Activated CD4-positive, alpha-beta T cell treated with anti-CD3 and anti-CD28 coated beads, Interleukin-2, amount 10 ng/mL, durations not matched to agents 7 days and 5 days (primary cell): ENCODE measurements at places on chromosomes 7 and 10. TPM values are rescaled to one million over a fixed set of nuclear protein-coding genes. Genes with fewer than 3 reads are reported as not detected.

- H3K4me1 ChIP-seq = peaks cover 4% of the 10 kb centered on the region
- H3K36me3 ChIP-seq = no peaks in the 10 kb centered on the region
- H3K27me3 ChIP-seq = no peaks in the 10 kb centered on the region
- H3K4me3 ChIP-seq = no peak overlapping the region
Measured at GRCh38 chr10:34637418-34637911, 177.6 kb downstream of the PARD3 start.

- H3K27me3 ChIP-seq = peaks cover 4% of the 10 kb centered on the region
- H3K36me3 ChIP-seq = no peaks in the 10 kb centered on the region
- no peak overlapping the region for H3K27ac ChIP-seq
- no peak for DNase-seq
- no peaks in the 10 kb centered on the region for H3K4me1 ChIP-seq
Measured at GRCh38 chr7:22386865-22387264, 29.9 kb upstream of the RAPGEF5 start.

DNA sequence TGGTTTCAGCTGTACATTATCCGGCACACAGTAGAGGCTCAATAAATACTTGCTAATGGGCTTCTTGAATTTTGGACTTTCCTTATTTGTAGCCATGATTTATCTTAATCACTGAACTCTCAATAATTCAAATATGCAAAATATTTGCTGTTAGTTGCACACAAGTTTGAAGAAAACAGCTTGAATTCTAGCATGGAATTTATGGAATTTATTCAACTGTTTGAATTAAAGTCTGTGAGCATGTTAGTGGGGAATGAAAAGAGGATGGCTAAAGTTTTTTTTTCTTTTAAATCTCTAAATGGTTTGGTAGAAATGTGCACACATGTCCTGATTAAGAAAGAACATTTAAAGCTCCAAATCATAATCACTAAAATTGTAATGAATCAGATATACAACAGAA lies 42.5 kb downstream of the SIRT1 start:
- no peak overlapping the region for H3K27ac ChIP-seq
- H3K36me3 ChIP-seq = peaks cover 32% of the 10 kb centered on the region
- H3K4me1 ChIP-seq = no peaks in the 10 kb centered on the region
- H3K4me3 ChIP-seq = no peak overlapping the region
- DNase-seq = no peak

DNA sequence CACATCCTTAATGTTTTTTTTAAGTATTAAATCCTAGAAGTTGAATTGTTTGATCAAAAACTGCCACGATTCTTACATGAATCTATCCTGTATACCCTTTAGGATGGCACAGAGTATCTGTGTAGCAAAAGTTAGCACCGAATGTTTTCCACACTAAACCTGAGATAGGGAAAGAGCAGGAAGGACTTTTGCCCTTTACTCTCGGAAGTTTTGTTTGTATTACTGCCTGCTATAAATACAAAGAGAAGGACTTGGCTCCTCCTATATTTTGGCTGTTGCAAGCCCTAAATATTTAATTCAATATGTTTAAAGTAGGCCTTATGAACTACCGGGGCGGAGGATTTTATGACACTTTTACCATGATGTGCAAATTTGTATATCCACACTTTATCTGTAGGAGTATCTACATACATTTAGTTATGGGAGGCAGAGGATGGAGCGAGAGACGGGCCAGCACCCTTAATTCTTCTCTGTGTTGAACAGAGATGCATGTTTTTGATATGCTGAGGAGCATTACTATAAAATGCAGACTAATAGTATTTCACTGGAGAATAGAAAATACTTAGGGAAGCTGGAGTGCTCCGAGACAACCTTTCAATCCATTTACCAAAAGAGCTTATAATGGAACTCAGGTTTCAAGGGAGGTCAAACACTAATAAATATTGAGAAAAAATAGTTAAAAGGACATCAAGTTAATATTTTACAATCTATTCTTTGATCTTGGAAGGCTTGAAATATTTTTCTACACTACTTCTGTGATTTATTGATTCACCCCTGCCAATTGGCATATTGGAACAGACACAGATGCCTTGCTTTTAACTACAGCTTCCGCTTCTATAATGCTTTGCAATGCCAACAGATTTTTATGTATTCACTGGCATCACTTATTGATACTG lies 97.4 kb downstream of the CHN2 start:
- H3K4me3 ChIP-seq = no peak overlapping the region
- no peaks in the 10 kb centered on the region for H3K36me3 ChIP-seq

GRCh38 chr7:150988230-150989226 lies 2.3 kb upstream of the NOS3 start:
- peaks cover 8% of the 10 kb centered on the region for H3K36me3 ChIP-seq
- peak overlapping the region; percentile 74 for H3K27ac ChIP-seq
- H3K27me3 ChIP-seq = peaks cover 14% of the 10 kb centered on the region
- peak overlapping the region; percentile 34 for H3K4me3 ChIP-seq
- H3K4me1 ChIP-seq = peaks cover 30% of the 10 kb centered on the region

DNA sequence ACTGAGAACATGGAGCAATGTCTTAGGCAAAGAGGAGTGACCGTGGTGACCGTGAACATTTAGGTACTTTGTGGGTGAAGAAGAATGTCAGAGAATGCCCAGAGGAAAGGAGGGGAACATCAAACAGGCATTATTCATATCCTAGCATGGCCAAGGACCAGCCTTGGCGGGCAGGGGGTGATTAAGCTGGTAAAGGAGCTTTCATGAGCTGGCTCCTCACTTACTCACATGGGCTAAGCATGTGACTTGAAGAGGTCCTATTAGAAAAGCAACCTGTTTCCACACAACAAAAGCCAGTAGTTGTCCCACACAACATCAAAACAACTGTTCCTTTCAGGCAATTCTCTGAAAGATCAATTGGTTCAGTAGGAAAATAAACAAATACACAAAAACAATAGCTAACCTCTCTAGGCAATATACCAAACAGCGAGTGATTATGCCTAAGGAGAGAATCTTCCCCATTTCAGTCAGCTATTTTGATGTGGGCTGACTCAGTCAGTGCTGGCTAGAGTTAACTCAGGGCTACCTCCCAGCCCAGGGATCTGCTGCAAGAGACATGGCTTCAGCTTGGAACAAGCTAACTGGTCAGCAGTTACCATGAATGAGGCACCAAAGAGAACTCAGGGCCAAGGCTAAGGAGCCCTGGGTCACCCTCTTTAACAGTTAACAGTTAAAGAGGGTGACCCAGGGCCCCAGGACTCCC lies 283.5 kb downstream of the ARHGAP12 start:
- no peak overlapping the region for H3K27ac ChIP-seq
- no peak overlapping the region for H3K4me3 ChIP-seq
- no peak for DNase-seq
- no peaks in the 10 kb centered on the region for H3K36me3 ChIP-seq
- no peaks in the 10 kb centered on the region for H3K4me1 ChIP-seq
- H3K27me3 ChIP-seq = peaks cover 6% of the 10 kb centered on the region

DNA sequence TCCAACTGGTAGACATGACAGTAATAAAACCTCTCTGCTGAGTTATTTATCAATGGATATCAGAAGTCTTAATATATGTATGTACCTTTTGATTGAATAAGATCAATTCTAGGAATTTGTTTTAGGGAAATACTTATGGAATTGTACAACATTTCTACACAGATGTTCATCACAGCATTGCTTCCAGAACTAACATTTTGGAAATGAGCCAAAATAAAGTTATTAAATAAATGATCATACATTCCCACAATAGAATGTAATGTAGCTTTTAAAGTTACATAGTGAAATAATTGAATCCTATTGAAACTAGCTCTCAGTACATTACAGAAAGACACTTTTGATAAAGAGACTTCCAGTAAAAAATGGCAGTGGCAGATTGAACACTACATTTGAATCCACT lies 481.6 kb upstream of the LRRN3 start:
- no peak for DNase-seq
- no peaks in the 10 kb centered on the region for H3K36me3 ChIP-seq
- no peak overlapping the region for H3K4me3 ChIP-seq
- H3K27ac ChIP-seq = no peak overlapping the region
- H3K4me1 ChIP-seq = peaks cover 10% of the 10 kb centered on the region
- H3K27me3 ChIP-seq = peaks cover 4% of the 10 kb centered on the region

DNA sequence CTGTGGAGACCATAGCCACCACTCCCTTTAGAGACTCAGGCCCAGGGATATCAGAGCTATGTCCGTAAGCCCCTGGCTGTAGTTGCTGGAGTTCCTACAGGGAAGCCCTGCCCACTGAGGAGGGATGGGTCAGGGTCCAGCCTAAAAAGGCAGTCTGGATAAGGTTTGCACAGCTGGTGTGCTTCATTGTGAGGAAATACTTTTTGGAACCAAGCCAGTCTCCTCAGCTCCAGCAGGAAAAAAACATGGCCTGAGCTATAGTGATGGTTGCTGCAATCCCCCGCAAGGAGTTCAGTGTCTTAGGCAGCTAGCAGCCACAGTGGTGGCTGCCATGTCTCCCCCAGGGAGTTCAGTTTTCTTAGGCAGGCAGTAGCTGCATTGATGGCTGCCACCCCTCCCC lies 52.6 kb upstream of the CYP2C8 start:
- H3K36me3 ChIP-seq = no peaks in the 10 kb centered on the region
- no peak overlapping the region for H3K27ac ChIP-seq
- no peak overlapping the region for H3K4me3 ChIP-seq
- DNase-seq = no peak

DNA sequence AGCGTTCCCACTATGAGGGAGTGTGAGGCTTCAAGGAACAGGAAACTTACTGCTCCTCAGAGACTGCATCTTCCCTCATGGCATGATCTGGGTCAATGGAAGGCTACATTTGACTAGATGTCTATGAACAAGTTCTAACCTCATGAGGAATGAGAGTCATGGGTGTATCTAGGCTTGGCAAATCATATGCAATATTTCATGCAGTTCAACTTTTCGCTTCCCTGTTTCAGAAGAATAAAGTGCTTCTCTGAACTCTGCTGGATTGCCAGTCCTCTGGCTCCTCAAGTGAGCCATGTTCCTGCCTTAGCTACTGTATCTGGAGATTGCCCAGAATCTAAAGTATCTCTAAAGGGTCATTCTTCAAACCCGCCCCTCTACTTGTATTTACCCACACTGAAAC lies 54.3 kb upstream of the SEMA3A start:
- no peaks in the 10 kb centered on the region for H3K27me3 ChIP-seq
- H3K27ac ChIP-seq = no peak overlapping the region
- no peak overlapping the region for H3K4me3 ChIP-seq
- DNase-seq = no peak
- no peaks in the 10 kb centered on the region for H3K36me3 ChIP-seq

- no peaks in the 10 kb centered on the region for H3K36me3 ChIP-seq
- H3K27ac ChIP-seq = no peak overlapping the region
- H3K4me3 ChIP-seq = no peak overlapping the region
- H3K4me1 ChIP-seq = peaks cover 3% of the 10 kb centered on the region
Measured at GRCh38 chr10:88557658-88558057, 25.5 kb downstream of the RNLS start.

GRCh38 chr7:112338786-112339185 lies 111.5 kb upstream of the IFRD1 start:
- H3K36me3 ChIP-seq = peaks cover 27% of the 10 kb centered on the region
- H3K4me1 ChIP-seq = no peaks in the 10 kb centered on the region
- DNase-seq = no peak
- H3K27me3 ChIP-seq = no peaks in the 10 kb centered on the region

DNA sequence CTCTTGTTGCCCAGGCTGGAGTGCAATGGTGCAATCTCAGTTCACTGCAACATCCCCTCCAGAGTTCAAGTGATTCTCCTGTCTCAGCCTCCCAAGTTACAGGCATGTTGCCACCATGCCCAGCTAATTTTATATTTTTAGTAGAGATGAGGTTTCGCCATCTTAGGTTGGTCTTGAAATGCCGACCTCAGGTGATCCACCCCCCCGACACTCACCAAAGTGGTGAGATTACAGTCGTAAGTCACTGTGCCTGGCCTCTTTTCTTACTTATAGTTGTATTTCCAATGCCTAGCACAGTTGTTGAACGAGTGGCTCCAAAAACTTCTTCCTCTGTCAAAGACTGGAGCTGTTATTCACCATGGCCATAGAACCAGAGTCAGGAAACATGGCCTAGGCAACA lies 6.7 kb downstream of the RNF216 start:
- no peak overlapping the region for H3K4me3 ChIP-seq
- H3K36me3 ChIP-seq = peaks cover 33% of the 10 kb centered on the region
- H3K27me3 ChIP-seq = no peaks in the 10 kb centered on the region
- no peak for DNase-seq
- peak overlapping the region; percentile 25 for H3K27ac ChIP-seq

GRCh38 chr10:113933894-113934532 lies 79.6 kb downstream of the NHLRC2 start:
- no peak for DNase-seq
- no peak overlapping the region for H3K4me3 ChIP-seq
- no peaks in the 10 kb centered on the region for H3K4me1 ChIP-seq
- no peaks in the 10 kb centered on the region for H3K36me3 ChIP-seq
- H3K27ac ChIP-seq = no peak overlapping the region

- no peak overlapping the region for H3K27ac ChIP-seq
- no peaks in the 10 kb centered on the region for H3K36me3 ChIP-seq
- no peaks in the 10 kb centered on the region for H3K27me3 ChIP-seq
- peaks cover 6% of the 10 kb centered on the region for H3K4me1 ChIP-seq
Measured at GRCh38 chr10:71638064-71638821, 81.3 kb downstream of the C10orf105 start.

GRCh38 chr7:55593515-55594318 lies 21.4 kb upstream of the VOPP1 start:
- peak; percentile 71 for DNase-seq
- peaks cover 6% of the 10 kb centered on the region for H3K27me3 ChIP-seq
- no peak overlapping the region for H3K27ac ChIP-seq
- H3K36me3 ChIP-seq = no peaks in the 10 kb centered on the region
- peaks cover 17% of the 10 kb centered on the region for H3K4me1 ChIP-seq

GRCh38 chr10:79137826-79138225 lies 69.1 kb downstream of the ZMIZ1 start:
- H3K4me3 ChIP-seq = peak overlapping the region; percentile 64
- peak; percentile 61 for DNase-seq
- H3K27ac ChIP-seq = peak overlapping the region; percentile 90
- peaks cover 45% of the 10 kb centered on the region for H3K4me1 ChIP-seq

- H3K27me3 ChIP-seq = peaks cover 2% of the 10 kb centered on the region
- H3K36me3 ChIP-seq = no peaks in the 10 kb centered on the region
- no peak overlapping the region for H3K4me3 ChIP-seq
- no peak overlapping the region for H3K27ac ChIP-seq
- no peaks in the 10 kb centered on the region for H3K4me1 ChIP-seq
- DNase-seq = no peak
Measured at GRCh38 chr10:95352684-95353083, 61.9 kb upstream of the PDLIM1 start.

DNA sequence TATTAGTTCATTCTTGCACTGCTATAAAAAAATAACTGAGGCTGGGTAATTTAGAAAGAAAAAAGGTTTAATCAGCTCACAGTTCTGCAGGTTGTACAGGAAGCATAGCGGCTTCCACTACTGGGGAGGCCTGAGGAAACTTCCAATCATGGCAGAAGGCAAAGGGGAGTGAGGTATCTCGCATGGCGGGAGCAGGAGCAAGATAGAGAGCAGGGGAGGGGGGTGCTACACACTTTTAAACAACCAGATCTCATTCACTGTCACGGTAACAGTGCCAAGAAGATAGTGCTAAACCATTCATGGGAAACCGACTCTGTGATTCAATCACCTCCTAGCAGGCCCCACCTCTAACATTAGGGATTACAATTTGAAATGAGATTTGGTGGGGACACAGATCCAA lies 11.6 kb downstream of the ADAMTS14 start:
- H3K27me3 ChIP-seq = no peaks in the 10 kb centered on the region
- no peak overlapping the region for H3K4me3 ChIP-seq

GRCh38 chr10:105783936-105784483 lies 1142.9 kb downstream of the SORCS3 start:
- H3K4me1 ChIP-seq = no peaks in the 10 kb centered on the region
- DNase-seq = no peak
- no peaks in the 10 kb centered on the region for H3K36me3 ChIP-seq
- no peak overlapping the region for H3K27ac ChIP-seq

FANK1 gene
- 0.35 TPM for total RNA-seq

MCMBP gene
- 85.8 TPM for total RNA-seq

SPDYE16 gene
- total RNA-seq = 0.58 TPM

TMEM229A gene
- not detected for total RNA-seq

IGFBP3 gene
- total RNA-seq = 4.0 TPM

LRIT1 gene
- not detected for total RNA-seq
